ENCODE measurements at places on chromosomes 2 and 18.

- DNase-seq: no peak
Observed at GRCh38 chr2:53312721-53313120, 454.9 kb upstream of the CHAC2 start.

- DNase-seq: no peak
Observed at GRCh38 chr2:7847321-7847720, 834.5 kb upstream of the ID2 start.

DNA sequence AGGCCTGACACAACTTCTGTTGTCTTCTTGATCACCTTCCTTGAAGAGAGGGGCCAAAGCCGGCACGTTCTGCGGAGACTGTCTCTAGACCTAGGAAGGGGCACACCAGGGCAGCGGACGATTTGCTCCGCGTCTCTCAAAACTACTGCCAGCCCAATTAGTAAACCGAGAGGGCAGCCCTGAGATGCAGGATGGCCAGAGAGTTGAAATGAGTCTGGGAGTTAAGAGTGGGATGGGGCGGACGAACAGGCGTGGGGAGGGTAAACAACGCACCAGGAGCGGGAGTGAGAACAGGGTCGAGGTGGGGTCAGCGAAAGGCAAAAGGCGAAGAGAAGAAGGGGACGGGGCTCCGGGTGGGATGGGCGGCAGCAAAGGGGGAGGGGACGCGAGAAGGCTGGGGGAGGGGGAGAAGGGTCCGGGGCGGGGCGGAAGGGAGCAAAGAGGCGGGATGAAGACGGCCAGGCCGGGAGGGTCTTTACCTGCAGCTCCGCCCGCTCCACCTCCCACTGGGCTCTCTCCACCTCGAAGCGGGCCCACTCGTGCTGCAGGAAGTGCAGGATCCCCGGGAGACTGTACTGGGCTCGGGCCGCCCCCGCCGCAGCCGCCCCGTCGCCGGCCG, 476 bp downstream of the STRN start:
- DNase-seq: peak; percentile 55

DNA sequence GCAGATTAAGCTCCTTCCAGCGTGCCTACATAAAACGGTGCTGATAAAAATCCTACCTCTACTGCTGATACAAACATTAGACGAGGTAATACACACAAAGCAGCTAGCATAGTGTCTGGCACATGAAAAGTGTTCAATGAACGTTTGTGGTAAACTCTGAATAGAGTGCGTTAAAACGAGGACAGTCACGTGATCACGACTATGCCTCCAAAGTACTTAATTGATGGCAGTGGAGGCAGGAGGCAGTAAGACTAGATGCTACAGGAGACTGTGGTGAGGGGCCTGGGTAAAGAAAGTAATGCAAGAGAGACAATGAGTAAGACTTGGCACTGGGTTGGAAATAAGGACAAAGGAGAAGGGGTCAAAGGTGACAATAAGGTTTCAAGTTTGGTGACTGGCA, 32.1 kb upstream of the LHCGR start:
- DNase-seq: no peak

GRCh38 chr2:74863802-74864248, 29.9 kb downstream of the HK2 start:
- DNase-seq: no peak

DNA sequence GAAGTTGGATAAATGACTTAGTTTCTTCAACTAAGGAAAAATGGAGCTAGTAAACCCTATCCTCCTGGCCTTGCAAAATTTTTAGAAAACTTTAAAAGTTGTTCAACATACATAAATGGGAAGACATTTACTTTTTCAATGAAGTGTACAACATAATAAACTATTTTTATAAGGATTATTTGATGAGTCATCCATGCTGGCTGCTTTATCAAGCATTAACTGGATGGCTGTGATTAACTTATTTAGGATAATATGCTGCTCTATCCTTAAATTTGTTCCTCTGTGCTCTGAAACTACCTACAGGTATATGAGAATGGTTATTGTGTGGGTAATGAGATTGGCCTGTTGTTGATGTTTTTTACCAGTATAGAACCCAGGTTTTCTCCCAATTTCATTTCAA, 21.3 kb downstream of the DYTN start:
- no peak for DNase-seq

GRCh38 chr18:51151568-51152511, 45.6 kb downstream of the MEX3C start:
- DNase-seq: no peak

DNA sequence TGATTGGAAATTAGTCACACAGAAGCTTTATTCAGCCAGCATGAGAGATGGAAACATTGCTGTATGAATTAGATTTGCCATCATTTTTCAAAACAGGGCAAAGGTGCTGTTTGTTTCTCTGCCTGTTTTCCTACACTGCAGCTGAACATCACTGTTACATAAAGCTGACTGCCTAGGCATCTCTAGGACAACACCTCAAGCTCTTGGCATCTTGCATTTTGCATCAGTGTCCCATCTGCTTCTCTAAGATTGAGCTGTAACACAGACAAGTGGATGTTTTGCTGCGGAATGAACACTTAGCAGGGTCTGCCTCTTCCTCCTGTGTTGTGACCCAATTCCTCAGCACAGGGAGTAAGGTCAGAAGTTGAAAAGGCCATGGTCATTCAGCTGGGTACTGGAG, 4.9 kb downstream of the CCT7 start:
- no peak for DNase-seq

DNA sequence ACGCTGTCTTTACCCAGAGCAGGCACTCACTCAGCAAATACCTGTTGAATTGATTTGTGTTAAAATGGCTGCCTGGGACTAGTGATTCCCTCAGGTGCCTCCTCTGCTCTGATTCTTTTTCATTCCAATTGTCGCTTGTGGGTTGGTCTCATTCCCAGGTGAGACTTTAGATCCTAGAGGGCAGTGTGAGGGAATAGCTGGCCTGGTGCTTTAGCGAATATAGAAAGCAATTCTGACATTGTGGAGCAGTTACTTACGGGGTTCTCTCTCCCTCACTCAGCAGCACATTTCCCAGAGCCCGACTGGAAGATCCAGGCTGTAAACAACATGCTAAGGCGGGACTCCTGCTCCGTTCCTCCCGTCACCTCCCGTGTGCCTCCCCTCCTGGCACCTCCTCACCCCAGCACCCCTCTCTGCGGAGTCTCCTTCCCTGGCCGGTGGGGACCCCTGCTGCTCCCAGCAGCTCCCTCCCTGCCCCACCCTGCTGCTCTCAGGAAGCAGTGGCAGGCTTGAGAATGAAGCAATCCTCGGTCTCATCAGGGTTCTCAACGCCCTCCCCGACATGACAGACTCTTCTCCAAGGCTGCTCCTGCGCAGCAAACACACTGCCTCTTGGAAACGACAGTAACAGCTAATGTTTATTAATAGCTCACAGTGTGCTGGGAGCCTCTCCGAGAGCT, 26.9 kb downstream of the CELF4 start:
- DNase-seq: no peak

DNA sequence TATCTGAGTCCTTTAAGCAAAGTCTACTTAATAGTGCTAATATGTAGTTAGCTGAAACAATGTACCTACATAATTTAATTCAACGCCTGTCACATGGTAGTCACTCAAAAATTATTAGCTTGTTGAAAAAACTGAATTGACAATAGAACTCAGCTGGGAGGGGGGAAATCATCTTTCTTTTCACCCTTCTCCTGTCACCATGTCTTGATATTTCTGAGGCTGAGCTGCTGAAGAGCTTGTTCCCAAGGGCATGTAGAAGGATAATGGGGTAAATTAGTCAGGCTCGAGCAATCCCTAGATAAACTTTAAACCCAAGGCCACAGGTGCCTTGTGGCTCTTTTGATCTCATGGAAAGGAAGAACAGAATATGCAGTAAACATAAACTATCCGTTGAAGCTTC, 339.6 kb upstream of the LRATD1 start:
- DNase-seq: no peak

DNA sequence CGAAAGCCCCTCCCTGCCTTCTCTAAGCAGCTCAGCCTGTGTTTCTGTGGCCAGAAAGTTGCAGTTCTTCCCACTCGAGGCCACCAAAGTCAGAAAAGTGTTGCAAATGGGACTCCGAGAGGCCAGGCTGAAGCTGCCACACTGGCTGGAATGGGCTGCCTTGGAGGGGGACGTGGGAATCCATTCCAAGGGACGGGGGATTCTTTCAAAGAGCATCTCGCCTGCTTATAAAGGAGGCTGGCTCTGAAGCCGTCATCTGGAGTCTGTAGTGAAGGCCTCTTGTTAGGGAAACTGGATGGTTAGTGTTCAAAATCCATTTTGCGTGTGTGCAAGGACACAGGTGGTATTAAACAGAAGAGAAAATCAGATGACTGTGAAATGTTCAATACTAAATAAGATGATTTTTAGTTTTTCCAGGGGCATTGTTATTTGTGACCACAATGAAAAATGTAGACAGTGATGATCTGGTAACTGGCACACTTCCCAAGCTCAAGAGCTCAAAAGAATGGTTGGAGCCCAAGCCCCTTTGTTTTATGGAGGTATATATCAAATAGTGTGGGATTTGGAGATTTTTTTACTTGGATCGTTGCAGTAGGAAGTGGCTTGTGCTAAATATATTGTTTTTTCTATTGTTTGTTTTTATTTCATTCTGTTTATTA, 782 bp downstream of the FAM228B start:
- DNase-seq: peak; percentile 45

GRCh38 chr18:41955688-41956087, 654 bp downstream of the PIK3C3 start:
- peak; percentile 45 for DNase-seq

DNA sequence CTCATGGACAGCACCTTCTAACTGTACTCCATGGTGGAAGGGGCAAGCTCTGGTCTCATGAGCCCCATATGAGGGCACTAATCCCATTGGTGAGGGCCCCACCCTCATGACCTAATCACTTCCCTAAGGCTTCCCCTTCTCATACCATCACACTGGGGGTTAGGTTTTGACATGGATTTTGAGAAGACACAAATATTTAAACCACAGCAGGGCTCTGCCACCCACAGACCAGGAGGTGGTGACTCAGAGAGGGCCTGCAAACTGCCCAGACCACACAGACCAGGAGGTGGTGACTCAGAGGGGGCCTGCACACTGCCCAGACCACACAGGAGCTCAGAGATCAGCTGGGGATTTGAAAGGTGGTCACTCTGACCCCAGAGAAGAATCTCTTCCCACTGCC, 222.0 kb downstream of the KLHL29 start:
- DNase-seq: no peak

DNA sequence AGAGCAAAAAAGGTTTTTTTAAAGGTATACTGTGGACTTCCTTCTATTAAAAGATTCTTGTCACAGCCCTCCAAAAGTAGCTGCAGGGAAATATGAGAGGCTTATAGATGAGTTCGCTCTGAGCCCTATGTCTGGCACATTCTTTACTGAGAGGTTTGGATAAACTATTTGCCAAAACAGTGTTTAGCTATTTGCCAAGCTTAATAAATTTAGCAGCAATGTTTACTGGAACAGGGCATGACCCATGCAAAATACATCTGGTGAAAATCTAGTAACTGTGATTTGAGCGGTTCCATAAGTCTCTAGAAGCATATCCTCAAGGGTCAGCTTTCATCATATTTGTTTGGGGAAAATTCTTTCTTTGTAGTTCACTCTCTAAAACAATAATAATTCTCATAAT, 1696.7 kb upstream of the PIK3C3 start:
- no peak for DNase-seq

DNA sequence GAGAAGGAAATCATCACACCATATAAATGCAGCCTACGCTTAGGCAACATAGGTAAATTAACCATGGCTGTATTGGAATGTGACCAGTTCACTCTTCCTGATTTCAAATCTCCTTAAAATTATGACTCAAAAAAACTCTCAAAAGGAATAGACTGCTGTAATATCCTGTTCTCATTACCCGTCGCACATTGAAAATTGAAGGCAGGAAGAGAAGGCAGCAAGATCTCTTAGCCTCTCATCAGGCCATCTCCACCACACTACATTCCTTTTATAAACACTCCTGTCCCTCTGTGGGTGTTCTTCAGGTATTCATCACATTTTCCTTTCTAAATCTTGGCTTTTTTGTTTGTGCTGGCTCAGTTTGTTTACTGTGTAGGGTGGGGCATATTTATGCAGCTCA, 83.2 kb downstream of the PPP1R1C start:
- DNase-seq: no peak

DNA sequence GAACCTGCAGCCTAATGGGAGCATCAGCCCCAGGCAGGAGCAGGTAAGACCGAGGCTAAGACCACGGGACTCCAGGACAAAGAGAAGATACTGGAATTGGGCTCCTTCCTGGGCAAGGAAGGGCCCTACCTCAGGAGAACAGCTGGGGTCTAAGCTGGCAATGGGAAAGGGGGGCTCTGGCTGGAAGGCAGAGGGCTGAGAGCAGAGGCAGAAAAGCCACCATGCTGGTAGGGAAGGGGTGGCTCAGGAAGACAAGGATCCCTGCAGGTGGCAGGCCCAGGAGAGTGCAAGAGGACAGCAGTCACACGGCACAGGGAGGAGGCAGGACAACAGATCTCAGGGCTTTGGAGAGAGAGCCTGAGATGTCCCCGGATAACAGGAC, 203.5 kb downstream of the NDUFA10 start:
- no peak for DNase-seq

- no peak for DNase-seq
Observed at GRCh38 chr2:190881084-190881597, 520 bp downstream of the GLS start.

DNA sequence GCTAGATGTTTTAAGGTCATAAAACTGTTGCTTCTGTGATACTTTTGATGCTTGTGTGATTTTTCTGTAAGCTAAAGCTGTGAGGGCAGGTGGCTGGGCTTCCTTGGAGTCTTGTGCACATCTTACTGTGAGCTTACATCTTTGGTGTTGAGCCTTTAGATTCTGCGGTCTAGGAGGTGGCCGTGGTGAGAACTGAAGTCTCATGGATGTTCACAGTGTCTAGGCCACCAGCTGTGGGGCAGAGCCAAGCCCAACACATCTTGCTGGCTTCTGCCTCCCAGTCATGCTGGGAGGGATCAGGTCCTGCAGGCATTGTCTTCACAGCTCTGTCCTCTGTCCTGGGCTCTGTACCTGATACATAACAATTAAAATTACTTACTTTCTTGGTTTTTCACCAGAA, 219.7 kb upstream of the HS6ST1 start:
- DNase-seq: peak; percentile 70

DNA sequence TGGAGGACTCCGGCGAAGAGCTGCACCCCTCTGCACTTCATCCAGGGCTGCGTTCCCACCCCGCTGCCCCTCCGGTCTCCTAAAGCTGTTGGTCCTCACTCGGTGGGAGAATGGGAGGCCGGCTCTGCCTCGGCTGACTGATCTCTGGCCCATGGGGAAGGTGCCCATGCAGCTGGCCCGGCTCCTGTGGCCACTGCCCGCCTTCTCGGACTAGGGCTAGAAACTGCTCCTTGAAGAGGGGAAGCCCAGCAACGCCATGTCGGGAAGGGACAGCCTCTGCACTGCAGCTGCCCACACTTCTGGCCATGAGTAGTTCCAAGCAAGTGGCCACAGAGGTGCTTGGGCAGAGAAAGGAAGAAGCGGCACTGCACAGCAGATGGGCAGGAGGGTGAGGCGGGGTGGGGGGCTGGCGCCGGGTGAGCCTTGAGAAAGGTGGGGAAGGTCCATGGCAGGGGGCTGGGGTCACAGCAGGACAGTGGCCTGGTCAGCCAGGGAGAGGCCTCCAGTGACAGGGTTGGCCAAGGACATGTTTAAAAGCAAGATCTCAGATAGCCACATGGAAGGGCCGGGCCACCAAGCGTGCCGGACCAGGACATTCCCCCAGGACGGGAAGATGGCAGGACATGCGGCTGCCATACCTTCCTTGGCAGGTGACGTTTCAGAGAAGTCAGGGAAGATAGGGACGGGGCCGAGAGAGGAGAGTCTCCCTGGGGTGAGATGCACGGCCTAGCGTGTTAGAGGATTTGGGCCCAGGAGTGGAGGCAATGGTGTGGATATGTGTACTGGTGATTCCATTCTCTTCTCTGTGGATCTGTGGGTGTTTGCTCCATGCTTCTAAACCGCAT, 158.8 kb upstream of the HDAC4 start:
- DNase-seq: no peak

GRCh38 chr2:126658905-126659561, 3.1 kb downstream of the GYPC start:
- peak; percentile 85 for DNase-seq

Data from hematopoietic multipotent progenitor cell treated with erythropoietin and hydrocortisone succinate and interleukin-3 and kit ligand, for 6 days (in vitro differentiated cells).